ENCODE measurements at places on chromosomes 7 and 10. TPM values are rescaled to one million over a fixed set of nuclear protein-coding genes. Genes with fewer than 3 reads are reported as not detected.
A peak's percentile ranks its signal among the peaks of the same experiment; 100 is the strongest.

The ATOH7 gene
- total RNA-seq, result not detected

The SPDYE16 gene
- total RNA-seq, result not detected

GRCh38 chr10:124524991-124525653 is 63.5 kb downstream of the LHPP start:
- no peak overlapping the region for H3K4me3 ChIP-seq
- peak; percentile 44 for DNase-seq
- peak overlapping the region; percentile 36 for H3K27ac ChIP-seq
- H3K36me3 ChIP-seq, result no peaks in the 10 kb centered on the region
- peaks cover 37% of the 10 kb centered on the region for H3K4me1 ChIP-seq
- no peaks in the 10 kb centered on the region for H3K27me3 ChIP-seq

The BTBD16 gene
- not detected for total RNA-seq

- no peak for DNase-seq
- H3K27me3 ChIP-seq, result no peaks in the 10 kb centered on the region
- H3K36me3 ChIP-seq, result peaks cover 11% of the 10 kb centered on the region
These were observed 218.9 kb downstream of the DOCK4 start for GRCh38 chr7:111987115-111987826.

The MMP21 gene
- not detected for total RNA-seq

- DNase-seq, result no peak
- H3K27ac ChIP-seq, result no peak overlapping the region
- H3K4me3 ChIP-seq, result no peak overlapping the region
- no peaks in the 10 kb centered on the region for H3K4me1 ChIP-seq
- no peaks in the 10 kb centered on the region for H3K36me3 ChIP-seq
These were observed 84.8 kb downstream of the ETV1 start for GRCh38 chr7:13904689-13905088.

The FXYD4 gene
- total RNA-seq, result not detected

The LIPJ gene
- total RNA-seq, result not detected

The CALML3 gene
- not detected for total RNA-seq

The CYP26C1 gene
- 7.0 TPM for total RNA-seq

DNA sequence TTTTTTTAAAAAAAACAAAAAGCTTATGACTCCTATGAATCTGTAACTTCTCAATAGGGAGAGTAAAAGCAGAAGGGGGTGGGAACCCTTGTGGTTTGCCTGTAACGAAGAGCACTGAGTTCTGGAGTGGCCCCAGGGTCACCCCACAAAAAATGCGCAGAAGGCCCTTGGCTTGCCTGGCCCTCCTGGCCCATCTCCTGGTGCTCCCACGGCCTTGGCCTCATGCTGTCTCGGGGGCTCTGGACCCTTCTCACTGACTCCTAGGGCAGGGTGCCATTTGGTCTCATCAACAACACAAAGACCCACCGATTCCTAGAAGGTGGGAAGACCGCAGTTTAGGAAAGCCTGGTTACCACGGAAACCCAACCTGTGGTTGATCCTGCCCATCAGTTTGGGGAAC is 40.8 kb downstream of the ZNF467 start:
- H3K4me1 ChIP-seq, result peaks cover 11% of the 10 kb centered on the region
- no peak overlapping the region for H3K27ac ChIP-seq
- H3K4me3 ChIP-seq, result no peak overlapping the region
- DNase-seq, result no peak

DNA sequence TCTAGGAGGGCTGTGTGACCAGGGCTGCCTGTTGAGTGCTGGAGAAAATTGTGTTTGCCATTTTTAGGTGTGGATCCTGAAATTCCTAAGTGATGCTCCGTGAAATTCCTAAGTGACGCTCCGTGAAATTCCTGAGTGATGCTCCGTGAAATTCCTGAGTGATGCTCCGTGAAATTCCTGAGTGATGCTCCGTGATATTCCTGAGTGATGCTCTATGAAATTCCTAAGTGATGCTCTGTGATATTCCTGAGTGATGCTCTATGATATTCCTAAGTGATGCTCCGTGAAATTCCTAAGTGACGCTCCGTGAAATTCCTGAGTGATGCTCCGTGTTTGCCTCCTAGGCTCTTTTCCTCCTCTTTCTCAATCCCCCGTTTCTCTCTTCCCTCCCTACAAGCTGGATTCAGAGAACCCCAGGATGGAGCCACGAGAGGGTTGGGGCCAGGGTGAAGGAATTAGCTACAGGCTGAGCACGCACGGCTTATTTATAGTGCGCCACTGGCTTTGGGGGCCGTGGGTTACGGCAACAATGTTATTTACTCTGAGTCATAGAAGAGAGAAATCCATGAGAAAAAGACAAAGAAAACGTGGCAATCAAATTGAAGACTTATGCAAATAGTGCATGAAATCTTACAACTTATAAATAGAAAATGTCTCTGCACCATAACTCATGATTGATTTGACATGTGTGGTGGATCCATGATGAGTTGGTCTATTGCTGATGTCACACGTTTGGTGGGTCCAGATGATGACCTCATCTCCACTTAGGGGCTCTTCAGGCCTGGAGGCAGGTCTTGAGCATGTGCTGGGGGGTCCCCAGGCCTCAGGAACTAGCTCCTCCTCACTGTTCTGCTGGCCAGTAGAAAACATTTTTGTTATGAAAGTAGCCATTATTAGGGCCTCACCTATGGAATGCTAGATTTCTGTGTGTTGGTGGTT is 224.6 kb downstream of the WDR37 start:
- H3K27me3 ChIP-seq, result no peaks in the 10 kb centered on the region
- H3K36me3 ChIP-seq, result no peaks in the 10 kb centered on the region
- H3K27ac ChIP-seq, result no peak overlapping the region
- no peak overlapping the region for H3K4me3 ChIP-seq

GRCh38 chr7:70457883-70458680 is 673.9 kb upstream of the GALNT17 start:
- peaks cover 7% of the 10 kb centered on the region for H3K4me1 ChIP-seq
- H3K27ac ChIP-seq, result no peak overlapping the region
- H3K27me3 ChIP-seq, result no peaks in the 10 kb centered on the region
- no peak overlapping the region for H3K4me3 ChIP-seq
- no peaks in the 10 kb centered on the region for H3K36me3 ChIP-seq

GRCh38 chr10:48667960-48668590 is 16.6 kb upstream of the WDFY4 start:
- no peak overlapping the region for H3K27ac ChIP-seq
- H3K27me3 ChIP-seq, result no peaks in the 10 kb centered on the region
- H3K4me1 ChIP-seq, result no peaks in the 10 kb centered on the region
- no peak for DNase-seq

DNA sequence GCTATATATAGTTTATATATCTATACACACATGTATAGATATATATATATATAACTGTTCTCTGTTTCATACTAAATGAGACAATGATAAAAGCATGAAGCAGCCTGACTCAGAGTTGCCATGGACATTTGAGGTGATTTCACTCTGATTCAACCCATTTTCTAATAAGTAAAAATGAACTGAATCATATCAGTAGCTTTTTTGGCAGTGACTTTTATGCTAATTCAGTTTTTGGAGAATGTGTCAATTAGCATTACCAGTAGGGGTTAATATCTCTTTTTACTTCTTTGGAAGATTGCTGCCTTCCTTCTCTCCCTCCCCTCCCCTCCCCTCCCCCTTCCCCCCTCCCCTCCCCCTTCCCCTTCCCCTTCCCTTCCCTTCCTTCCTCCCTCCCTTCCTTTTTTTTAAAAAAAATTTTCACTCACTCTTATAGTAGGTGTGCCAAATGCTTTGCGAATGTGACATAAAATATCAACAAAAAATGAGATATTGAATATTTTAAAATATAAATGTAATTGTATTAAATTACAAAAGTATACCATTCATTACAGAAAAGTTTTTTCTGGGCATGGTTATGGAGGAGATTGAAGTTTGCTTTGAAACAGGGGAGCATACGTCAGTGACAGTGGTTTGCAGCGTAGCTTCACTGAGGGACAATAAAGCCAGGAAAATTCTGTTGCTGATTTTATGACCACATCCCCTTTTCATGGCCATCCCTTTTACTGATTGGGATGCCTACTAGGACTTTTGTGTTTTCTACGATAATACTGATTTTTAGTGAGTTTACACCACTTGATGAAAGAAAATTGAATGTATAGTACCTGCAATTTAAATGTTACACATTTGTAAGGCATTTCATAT is 64.0 kb upstream of the KLF6 start:
- H3K27ac ChIP-seq, result peak overlapping the region; percentile 90
- H3K27me3 ChIP-seq, result no peaks in the 10 kb centered on the region
- H3K4me3 ChIP-seq, result no peak overlapping the region
- no peaks in the 10 kb centered on the region for H3K36me3 ChIP-seq
- DNase-seq, result no peak

- peak; percentile 70 for DNase-seq
- H3K4me1 ChIP-seq, result peaks cover 31% of the 10 kb centered on the region
- peak overlapping the region; percentile 100 for H3K27ac ChIP-seq
- no peaks in the 10 kb centered on the region for H3K27me3 ChIP-seq
- peak overlapping the region; percentile 84 for H3K4me3 ChIP-seq
- H3K36me3 ChIP-seq, result peaks cover 8% of the 10 kb centered on the region
These were observed 5.0 kb upstream of the TNRC18 start for GRCh38 chr7:5428478-5429252.

GRCh38 chr7:51446785-51447184 is 130.2 kb upstream of the COBL start:
- DNase-seq, result no peak
- no peak overlapping the region for H3K27ac ChIP-seq
- no peak overlapping the region for H3K4me3 ChIP-seq
- H3K27me3 ChIP-seq, result no peaks in the 10 kb centered on the region
- no peaks in the 10 kb centered on the region for H3K4me1 ChIP-seq

- H3K4me1 ChIP-seq, result no peaks in the 10 kb centered on the region
- no peak overlapping the region for H3K27ac ChIP-seq
- H3K27me3 ChIP-seq, result no peaks in the 10 kb centered on the region
- H3K4me3 ChIP-seq, result no peak overlapping the region
- H3K36me3 ChIP-seq, result no peaks in the 10 kb centered on the region
These were observed 222.3 kb upstream of the PHYHIPL start for GRCh38 chr10:58954178-58954577.

The IFIT1 gene
- total RNA-seq, result 1.7 TPM

GRCh38 chr10:32386623-32387260 is 39.8 kb upstream of the EPC1 start:
- no peaks in the 10 kb centered on the region for H3K27me3 ChIP-seq
- DNase-seq, result no peak
- H3K4me1 ChIP-seq, result no peaks in the 10 kb centered on the region

- peak; percentile 97 for DNase-seq
- H3K27ac ChIP-seq, result peak within 1 kb of the TSS; percentile 99
- H3K4me1 ChIP-seq, result peaks cover 21% of the 10 kb centered on the region
- H3K4me3 ChIP-seq, result peak within 1 kb of the TSS; percentile 91
- no peaks in the 10 kb centered on the region for H3K27me3 ChIP-seq
- H3K36me3 ChIP-seq, result no peaks in the 10 kb centered on the region
These were observed at the start of the genes KLLN and PTEN for GRCh38 chr10:87863053-87863943. TSS of gene KLLN (minus strand) at chr10:87863533. CDS start at chr10:87862487, 1,046 bp downstream. TSS of gene PTEN (plus strand) at chr10:87863625. CDS start at chr10:87864470, 845 bp downstream.

GRCh38 chr7:88306590-88307048 is at the start of gene STEAP4:
TSS of gene STEAP4 (minus strand) at chr7:88306894. CDS start at chr7:88284269, 22,625 bp downstream.
- peak; percentile 81 for DNase-seq
- peaks cover 9% of the 10 kb centered on the region for H3K4me1 ChIP-seq
- H3K4me3 ChIP-seq, result peak within 1 kb of the TSS; percentile 48
- H3K36me3 ChIP-seq, result no peaks in the 10 kb centered on the region

The SLC26A5 gene
- total RNA-seq, result not detected

The TBXAS1 gene
- total RNA-seq, result 1.4 TPM

DNA sequence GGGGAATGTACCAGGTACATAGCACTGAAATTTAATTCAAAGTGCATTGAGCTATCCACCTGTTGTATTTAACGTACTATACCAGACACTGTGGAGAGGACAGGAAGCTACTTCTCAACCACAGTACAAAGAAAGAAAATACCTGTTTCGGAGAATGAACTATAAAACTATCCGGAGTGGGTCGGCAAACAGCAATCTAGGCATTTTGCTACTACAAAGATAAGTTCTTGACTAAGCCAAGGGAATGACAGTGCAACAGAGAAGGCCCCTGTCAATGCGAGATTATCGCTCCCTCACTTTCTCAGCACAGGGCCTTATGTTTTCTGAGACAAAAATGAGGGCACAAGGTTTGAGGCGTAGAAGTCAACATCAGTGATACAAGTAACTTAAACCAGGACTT is 27.4 kb downstream of the SFMBT2 start:
- H3K27ac ChIP-seq, result no peak overlapping the region
- no peaks in the 10 kb centered on the region for H3K27me3 ChIP-seq
- no peak for DNase-seq

- peaks cover 58% of the 10 kb centered on the region for H3K36me3 ChIP-seq
- no peak overlapping the region for H3K4me3 ChIP-seq
- H3K4me1 ChIP-seq, result no peaks in the 10 kb centered on the region
- DNase-seq, result no peak
- H3K27me3 ChIP-seq, result no peaks in the 10 kb centered on the region
These were observed 35.5 kb downstream of the CLIP2 start for GRCh38 chr7:74324531-74325209.

The SFTPD gene
- total RNA-seq, result not detected

DNA sequence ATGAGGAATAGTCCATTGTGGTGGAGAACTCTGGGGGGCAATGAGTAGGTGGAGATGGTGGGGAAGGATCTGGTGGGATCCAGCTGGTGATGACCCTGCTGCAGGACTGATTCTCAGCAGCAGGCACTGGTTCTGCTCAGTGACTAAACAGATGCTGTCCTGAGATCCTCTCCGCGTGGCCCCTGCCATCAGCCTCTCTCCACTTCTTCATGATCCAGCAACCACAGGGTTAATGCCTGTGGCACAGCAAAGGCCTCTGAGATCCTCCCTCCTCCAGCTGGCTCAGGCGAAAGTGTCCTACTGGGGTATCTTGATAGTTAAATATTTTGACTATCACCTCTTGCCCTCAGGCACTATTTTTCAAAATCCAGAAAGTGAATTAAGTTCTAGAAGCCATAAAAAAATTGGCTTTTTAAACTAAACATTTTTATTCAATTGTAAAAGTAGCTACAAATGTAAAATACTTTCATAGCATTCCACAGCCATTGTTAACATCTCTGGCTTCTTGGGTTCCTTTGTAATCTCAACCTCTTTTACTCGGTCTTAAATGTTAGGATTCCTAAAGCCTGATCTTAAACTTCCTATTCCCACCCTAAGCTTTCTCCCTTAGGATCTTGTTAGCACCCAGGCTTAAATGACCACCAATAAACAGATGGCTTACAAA is 13.1 kb downstream of the PLAU start:
- no peaks in the 10 kb centered on the region for H3K27me3 ChIP-seq
- H3K4me3 ChIP-seq, result no peak overlapping the region
- H3K4me1 ChIP-seq, result no peaks in the 10 kb centered on the region
- no peak for DNase-seq

DNA sequence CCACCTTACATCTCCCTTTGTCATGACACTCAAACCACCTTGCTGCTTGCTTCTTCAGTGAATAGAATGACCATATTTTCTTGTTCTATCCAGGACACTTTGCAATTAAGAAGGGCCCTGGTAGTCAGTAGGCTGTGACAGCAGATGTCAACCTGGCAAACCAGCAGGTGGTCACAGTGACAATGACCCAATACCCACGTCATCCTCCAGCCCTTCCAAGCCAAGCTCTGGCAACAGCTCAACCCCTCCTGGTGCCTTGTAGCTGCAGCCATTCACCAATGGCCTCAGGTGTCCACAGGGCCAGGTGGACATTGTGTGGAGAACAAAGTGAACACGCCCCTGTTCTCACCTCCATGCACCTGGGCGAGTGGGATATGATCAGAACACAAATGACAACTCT is 87.6 kb upstream of the MACROH2A2 start:
- H3K27me3 ChIP-seq, result peaks cover 6% of the 10 kb centered on the region
- H3K4me3 ChIP-seq, result no peak overlapping the region
- no peak overlapping the region for H3K27ac ChIP-seq
- H3K4me1 ChIP-seq, result peaks cover 7% of the 10 kb centered on the region
- H3K36me3 ChIP-seq, result no peaks in the 10 kb centered on the region
- DNase-seq, result no peak
